ENCODE measurements at places on chromosomes 7 and 10.

- DNase-seq: peak; percentile 56
These were observed 600 bp downstream of the SIRT1 start for GRCh38 chr10:67884842-67885670.

DNA sequence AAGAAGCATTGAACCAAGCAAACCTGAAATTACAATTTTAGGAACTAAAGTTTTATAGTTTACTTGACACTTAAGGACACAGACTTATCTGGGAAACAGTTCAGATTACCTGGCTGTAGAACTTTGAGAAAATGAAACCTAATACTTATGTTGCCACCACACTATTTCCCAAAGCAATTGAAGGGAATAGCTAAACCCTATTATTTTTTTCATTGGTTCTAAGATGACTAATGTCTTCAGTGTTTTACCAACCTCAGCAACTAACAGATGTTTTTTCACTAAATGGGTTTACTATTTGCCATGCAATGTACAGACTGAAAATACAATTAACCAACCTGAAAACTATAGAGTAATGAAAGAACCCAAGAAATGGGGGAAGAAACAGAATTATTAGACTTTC is 689.6 kb downstream of the SORCS1 start:
- no peak for DNase-seq

- no peak for DNase-seq
These were observed 537.4 kb downstream of the CNTNAP2 start for GRCh38 chr7:146654048-146654447.

- DNase-seq: no peak
These were observed 22.8 kb downstream of the SLC25A40 start for GRCh38 chr7:87853237-87853864.

DNA sequence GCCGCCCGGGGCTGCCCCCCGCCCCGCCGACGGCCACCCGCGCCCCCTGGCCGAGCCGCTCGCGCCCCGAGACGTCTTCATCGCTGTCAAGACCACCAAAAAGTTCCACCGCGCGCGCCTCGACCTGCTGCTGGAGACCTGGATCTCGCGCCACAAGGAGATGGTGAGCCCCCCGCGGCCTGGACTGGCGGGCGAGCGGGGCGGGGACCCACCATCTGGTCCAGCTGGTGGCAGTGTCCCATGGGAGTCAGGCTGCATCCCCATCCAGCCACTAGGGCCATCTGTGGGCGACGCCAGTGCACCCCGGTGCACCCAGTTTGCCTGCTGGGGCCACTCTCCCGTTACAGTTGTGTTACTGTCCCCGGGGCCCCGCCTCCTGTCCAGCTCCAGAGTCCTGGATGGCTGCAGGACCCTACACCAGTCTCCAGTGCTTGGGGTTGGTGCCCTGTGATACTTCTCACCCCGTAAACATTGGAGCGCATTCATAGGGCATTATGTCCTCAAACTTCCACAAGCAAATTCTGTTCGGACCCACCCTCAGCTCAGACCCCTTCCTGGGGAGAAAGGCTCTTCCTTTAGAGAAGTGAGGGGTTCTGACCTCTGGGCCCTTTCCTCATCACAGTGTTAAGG is 672 bp downstream of the LFNG start:
- no peak for DNase-seq

- no peak for DNase-seq
These were observed 70.0 kb upstream of the INPP5A start for GRCh38 chr10:132467464-132468149.

DNA sequence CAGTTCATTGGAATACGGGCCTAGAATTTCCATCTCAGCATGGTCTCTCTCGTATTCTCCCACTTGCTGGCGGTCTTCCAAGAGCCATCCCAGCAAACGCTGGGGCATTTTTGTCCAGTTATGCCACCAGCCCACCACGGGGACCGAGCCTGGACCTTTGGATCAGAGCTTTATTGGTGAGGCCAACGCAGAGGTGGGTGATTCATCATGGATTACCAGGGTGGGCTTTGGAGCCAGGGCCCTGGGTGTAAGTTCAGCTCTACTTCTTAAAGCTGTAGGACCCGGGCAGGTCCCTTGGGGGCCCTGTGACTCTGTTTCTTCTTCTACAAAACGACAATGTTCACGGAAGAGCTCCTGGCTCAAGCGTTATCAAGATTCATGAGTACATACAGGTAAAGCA is 22.7 kb upstream of the PITRM1 start:
- DNase-seq: no peak

DNA sequence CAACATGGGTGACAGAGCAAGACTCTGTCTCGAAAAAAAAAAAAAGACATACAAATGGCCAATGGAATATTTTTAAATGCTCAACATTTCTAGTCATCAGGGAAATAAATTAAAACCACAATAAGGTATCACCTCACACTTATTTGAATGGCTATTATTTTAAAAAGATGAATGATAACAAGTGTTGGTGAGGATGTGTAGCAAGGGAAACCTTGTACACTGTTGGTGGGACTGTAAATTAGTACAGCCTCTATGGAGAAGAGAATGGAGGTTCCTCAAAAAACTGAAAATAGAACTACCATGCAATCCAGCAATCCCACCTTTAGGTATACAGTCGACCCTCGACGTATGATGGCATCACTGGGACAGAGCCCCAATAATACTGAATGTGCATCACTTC is 65.4 kb upstream of the DIP2C start:
- DNase-seq: no peak

- no peak for DNase-seq
These were observed 117.4 kb upstream of the PFKP start for GRCh38 chr10:2949948-2950354.

- no peak for DNase-seq
These were observed 205.2 kb downstream of the KLF6 start for GRCh38 chr10:3579845-3580244.

GRCh38 chr10:58089739-58090138 is 178.0 kb downstream of the IPMK start:
- DNase-seq: no peak

GRCh38 chr7:51045319-51046102 is 262.8 kb upstream of the GRB10 start:
- no peak for DNase-seq

DNA sequence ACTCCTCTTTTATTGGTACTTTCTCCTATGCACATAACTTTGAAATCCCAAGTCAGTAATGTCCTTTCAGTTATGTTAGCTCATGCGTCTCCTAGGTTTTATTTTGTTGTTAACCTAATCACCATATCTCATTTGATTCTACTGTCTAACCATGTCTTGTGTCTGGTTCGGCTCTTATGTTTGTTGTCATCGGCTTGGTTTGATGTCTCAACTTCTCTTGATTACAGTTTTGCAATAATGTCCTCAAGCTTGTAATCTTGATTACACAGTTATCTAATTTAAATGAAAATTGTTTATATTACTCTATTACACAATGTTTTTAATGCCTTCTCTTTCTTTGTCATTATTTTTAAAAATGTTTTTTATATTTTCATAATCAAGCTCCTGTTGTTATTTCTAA is 35.9 kb upstream of the SEMA3A start:
- DNase-seq: no peak

All from stimulated activated CD4-positive, alpha-beta T cell treated with anti-CD3 and anti-CD28 coated beads, Interleukin-15, amount 100 ng/mL, for 1 hour (primary cell).